Kidney (tissue), 22 donors: ENCODE measurements at places on chromosomes 6 and 20. TPM values are rescaled to one million over a fixed set of nuclear protein-coding genes. Genes with fewer than 3 reads are reported as not detected.

The CNKSR3 gene
- total RNA-seq: 63.1 TPM

- no peak for DNase-seq
These were observed 120.6 kb downstream of the MMUT start for GRCh38 chr6:49342410-49342809.

- DNase-seq: peak; percentile 54
These were observed 2.4 kb downstream of the DSP start for GRCh38 chr6:7543789-7544424.

DNA sequence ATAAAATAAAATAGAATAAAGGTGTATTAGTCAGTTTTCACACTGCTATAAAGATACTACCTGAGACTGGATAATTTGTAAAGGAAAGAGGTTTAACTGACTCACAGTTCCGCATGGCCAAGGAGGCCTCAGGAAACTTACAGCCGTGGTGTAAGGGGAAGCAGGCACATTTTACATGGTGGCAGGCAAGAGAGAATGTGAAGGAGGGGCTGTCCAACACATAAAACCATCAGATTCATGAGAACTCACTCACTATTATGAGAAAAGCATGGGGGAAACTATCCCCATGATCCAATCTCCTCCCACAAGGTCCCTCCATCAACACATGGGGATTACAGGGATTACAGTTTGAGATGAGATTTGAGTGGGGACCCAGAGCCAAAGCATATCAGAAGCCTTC, 41.1 kb upstream of the BCAS1 start:
- no peak for DNase-seq

DNA sequence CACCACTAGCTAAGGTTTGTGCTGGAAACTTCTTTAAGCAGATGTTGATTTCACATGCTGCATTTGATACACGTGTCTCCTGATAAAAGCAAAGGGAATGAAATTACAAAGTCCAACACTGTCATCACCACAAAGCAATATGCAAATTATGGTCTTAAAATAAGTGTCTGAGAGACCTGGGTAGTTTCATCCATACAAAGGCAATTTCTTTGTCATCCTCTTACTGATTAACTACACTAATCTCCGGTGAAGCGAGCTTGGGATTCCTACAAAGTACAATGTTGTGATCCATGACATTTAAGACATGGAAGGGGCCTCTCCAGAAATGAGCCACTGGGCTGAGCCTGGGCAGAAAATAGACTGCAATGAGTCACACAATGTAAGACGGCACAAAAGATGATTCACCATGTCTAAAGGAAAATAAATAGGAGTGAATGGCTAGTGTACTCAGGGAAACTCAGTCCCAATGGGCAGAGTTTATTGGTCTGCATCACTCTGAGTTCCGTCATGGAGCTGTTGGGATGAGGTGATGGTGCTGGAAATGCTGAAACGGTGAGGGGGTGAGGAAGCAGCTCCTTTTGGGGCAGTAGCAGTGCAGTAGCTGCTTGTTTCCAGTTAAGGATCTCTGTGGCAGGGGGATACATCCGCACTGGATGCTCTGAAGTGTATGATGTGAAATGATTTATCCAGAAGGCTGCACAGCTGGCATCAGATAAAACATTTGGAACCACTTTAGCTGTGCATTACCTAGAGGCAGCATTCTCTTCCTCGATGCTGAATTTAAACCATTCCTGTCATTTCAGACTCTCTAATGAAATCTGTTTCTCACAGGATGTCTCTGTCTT, 103.3 kb downstream of the IBTK start:
- peak; percentile 17 for DNase-seq

DNA sequence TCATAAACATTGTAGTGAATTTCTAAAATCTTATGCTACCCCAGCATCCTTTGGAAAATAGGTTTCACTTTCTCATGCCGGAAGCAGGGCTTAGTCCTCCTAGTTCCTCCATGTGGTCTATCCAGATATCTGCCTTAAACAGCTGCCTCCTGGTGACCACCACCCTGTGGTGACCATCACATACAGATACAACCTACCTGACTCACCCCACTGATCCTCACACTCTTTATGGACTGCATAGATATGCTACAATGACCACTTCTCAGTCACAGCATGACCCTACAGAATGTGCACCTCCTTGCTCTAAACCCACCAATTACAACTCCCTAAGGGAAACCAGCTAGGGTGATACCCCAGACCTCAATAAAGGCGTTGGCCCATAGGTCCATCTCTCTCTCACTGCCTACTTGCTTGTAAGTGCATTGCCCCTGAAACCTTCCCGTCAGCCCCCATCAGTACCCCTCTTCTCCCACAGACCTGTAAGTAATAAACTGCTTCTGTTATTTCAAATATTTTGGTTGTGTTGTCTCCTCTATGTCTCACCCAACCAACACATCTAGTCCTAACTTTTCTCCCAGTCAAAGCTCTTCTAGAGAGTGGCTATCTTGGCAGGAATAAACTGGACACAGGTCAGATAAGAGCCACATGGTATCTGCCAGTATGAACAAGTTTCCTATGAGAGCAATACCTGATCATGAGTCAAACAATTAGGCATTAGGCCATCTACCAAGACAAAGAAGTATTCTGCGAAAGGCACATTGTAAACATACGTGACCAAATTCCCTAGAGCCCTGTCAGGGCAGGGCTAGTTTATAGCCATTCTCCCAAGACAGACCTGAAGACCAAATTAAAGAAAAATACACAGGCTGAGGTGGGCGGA, 39.4 kb upstream of the PLEKHG1 start:
- DNase-seq: no peak

- no peak for DNase-seq
These were observed 10.5 kb downstream of the NCR2 start for GRCh38 chr6:41345901-41346300.
